Posterior vena cava (tissue), 2 donors: ENCODE measurements at places on chromosomes 3 and 15.

DNA sequence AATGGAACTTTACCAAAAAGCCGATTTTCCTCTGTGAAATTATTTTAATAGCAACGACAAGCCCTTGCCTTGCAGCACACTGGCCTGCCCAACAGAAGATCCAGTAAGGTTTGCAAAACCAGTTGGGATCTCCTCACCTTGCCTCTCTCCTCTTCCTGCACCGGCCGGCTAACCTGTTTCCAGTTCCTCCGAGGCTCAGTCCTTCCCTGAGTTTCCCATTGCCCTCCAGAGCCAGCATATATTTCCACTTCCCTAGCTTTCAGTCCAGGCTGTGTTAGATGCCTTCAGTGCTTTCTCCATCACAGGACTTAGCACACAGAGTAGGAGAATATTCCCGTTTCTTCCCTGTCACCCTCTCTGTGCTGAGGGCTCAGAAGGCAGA is 60.3 kb downstream of the NOX5 start:
- DNase-seq: no peak

DNA sequence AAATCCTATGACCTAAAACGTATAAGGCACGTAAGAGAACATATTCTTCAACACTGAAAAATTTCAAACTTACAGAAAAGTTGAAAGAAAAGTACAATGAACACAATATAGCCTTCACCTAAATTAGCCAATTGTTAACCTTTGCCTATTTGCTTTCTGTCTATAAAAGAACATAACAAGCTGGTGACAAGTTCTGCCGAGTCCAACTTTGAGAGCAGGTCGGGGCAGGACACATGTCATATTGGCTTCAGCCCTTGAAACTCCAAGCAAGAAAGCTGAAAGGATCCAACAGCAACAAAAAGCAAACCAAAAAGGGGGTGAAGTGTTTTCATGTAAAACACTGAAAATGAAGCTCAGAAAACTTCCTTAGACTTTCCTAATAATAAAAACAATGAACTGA is 59.1 kb downstream of the TBC1D2B start:
- peak; percentile 40 for DNase-seq

- no peak for DNase-seq
Measured at GRCh38 chr3:63069806-63070475, 194.7 kb upstream of the CADPS start.

DNA sequence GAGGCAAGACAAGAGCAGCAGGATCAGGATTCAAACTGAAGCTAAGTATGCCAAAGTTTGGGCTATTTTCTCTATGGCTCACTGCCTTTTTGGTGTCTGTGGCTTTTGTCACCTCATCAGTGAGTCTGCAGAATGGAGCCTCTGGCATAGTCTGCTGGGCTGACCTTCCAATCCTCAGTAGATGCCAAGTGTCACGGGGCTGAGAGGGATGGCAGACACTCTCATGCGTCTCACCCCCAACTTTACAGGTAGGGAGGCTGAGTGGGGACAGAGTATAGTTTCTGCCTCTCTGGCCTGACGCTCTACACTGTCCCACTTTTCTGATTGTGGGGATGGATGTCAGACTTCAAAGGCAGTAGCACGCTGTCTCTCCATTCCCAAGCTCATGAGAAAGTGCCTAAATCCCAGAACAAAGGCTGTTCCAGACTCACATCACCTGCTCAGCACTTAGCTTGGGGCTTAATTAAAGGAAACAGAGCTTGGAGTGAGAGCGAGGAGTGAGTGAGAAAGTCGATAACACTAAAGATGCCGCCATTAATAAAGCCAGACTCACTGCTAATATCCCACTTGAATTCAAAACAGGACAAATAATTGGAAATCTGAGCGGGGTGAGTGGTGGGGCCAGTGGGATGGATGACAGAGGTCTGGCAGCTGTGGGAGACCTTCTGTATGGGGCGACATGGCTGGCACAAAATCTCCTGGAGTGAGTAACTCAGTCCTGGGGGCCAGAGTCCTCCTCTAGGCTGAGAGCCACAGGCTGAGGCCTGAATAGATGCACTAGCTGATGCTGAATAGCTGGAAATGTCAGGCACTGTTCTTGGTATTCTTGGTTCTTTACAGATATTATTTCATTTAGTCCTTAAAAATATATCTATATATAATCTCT is 78.4 kb upstream of the MRPS22 start:
- DNase-seq: no peak

DNA sequence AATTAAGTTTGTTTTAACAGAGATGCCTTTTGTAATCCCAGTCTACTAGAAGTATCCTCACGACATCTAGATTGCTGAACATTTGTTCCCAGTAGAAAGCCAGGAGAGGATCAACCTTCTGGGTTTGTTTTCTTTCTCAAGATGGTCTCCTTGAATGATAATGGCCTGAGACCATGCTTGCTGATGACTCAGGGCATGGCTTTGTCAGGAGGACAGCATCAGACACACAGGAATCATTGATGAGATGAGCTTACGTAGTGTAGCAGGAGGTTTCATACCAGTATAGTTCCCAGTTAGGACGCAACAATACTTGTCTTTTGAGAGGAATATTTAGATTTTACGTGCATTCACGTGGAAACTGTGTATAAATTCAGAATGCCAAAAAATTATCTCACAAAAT is 38.6 kb downstream of the ATP1B3 start:
- no peak for DNase-seq

- DNase-seq: no peak
Measured at GRCh38 chr3:32592011-32592410, 21.4 kb upstream of the DYNC1LI1 start.

GRCh38 chr15:52071570-52071969 is 41.0 kb downstream of the BCL2L10 start:
- no peak for DNase-seq

DNA sequence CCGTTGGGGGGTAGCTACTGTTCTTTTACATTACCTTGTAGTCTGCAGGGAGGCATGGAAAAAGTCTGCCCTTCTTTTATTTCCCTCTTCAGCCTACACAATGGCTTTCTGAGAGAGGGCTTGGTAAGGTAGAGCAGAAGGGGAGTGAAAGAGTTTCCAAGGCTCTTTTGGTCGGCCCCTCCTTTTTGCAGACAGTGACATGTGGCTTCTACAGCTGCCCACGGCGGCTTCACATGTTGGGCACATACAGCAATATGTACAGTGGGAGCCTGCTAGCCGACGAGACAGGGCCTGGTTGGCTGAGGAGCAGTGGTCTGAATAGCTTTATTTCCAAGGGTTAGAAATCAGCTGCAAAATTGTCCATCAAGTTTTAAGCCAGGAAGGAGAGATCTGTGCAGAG is 4.0 kb downstream of the INAFM2 start:
- peak; percentile 43 for DNase-seq

GRCh38 chr3:133461291-133461690 is 61.4 kb downstream of the BFSP2 start:
- DNase-seq: no peak

DNA sequence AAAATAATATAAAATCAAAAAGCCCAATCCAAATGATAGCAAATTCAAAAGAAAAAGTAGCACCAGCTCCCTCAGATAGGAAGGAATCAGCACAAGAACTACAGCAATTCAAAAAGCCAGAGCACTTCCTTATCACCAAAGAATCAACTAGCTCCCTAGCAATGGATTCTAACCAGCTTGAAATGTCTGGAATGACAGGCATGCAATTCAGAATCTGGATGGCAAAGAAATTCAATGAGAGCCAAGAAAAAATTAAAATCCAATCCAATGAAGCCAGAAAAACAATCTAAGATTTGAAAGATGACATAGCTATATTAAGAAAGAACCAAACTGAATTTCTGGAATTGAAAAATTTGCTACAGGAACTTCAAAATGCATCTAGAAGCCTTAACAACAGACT is 1334.4 kb upstream of the ALCAM start:
- no peak for DNase-seq

GRCh38 chr15:92892201-92892555 is 7.9 kb upstream of the CHD2 start:
- no peak for DNase-seq

DNA sequence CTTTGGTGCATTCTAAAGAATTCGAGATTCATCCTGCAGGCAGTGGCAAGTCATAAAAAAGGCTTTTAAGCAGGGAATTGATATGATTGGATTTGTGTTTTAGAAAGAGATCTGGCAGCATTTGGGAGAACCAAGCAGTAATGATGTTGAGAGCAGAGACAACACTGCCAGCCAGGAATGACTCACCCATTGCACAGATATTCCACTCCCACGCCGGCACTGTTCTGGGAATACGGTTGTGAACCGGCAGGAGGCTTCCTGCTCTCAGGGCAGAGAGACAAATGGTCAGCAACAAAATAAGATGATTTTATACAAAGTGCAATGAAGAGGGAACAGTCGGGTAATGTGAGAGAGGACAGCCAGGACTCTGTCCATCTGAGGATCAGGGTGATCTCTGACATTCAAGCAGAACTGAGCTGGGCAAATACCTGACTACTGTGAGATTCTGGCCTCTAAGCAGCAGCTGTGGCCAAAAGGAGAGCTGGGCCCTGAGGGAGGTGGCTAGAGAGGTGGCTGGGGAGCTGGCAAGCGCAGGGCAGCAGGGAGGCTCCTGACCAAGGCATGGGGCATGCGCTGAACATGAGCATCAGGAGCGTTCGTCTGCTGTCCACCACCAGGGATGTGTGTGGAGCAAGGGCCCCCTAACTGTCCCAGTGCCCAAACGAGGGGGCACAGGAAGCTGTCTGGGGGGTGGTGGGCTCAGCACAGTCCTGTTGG is 56.1 kb upstream of the PLXNA1 start:
- DNase-seq: peak; percentile 95

DNA sequence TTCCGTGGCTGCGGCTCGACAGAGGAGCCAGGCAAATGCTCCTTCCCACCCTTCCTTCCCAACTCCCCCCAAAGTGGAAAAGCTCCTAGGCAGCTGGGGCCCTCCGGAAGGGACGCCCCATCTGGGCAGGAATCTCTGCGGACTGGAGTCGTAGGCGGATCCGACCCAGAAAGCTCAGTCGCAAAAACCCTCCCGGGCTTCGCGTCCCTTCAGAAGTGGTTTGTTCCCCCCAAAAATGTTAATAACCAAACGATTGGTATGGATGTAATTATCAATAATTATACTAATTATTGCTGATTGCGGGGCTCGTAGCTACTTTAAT is 3.8 kb downstream of the RNU6-1 start:
- no peak for DNase-seq

GRCh38 chr15:37072181-37072580 is 28.2 kb downstream of the MEIS2 start:
- DNase-seq: no peak

DNA sequence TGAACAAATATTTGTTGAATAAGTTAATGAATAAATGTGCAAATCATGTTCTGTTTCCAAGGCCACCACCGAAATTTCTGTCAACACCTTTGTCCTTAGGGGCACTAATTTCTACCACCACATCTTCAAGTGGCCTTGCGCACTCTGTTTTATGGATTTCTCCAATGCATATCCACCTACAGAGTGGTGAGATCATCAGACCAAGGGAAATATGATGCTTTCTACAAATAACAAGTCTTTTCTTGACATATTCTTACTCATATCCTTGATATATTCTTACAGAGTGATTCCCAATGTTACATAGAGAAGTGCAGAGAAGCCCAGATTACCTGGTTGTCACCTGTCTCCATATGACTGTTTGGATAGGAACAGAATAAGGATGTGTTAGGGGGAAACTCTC is 36.1 kb upstream of the TMCO5A start:
- no peak for DNase-seq
